Thymus (tissue), 14 donors: ENCODE measurements at places on chromosomes 7 and 10.

GRCh38 chr7:37483627-37484026 lies 35.0 kb upstream of the ELMO1 start:
- DNase-seq, result no peak

GRCh38 chr7:33933611-33934281 lies 28.4 kb downstream of the BMPER start:
- DNase-seq, result no peak

DNA sequence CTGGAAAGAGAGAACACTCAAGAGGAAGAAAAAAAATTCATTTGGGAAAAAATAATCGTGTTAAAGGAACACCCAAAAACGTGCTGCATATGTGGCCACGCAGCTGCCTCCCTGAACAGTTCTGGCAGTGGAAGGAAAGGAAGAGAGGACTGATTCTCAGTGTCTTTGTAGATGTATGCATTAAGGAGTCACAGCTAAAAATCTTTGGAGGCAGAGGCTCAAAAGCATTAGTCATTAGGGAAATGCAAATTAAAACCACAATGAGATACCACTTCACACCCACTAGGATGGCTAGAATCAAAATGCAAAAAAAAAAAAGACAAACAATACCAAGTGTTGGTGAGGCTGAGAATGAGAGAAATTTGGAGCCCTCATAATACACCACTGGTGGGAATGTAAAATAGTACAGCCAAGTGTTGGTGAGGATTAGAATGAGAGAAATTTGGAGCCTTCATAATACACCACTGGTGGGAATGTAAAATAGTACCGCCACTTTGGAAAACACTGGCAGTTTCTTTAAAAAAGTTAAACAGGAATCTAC lies 134.7 kb downstream of the SLIT1 start:
- no peak for DNase-seq

DNA sequence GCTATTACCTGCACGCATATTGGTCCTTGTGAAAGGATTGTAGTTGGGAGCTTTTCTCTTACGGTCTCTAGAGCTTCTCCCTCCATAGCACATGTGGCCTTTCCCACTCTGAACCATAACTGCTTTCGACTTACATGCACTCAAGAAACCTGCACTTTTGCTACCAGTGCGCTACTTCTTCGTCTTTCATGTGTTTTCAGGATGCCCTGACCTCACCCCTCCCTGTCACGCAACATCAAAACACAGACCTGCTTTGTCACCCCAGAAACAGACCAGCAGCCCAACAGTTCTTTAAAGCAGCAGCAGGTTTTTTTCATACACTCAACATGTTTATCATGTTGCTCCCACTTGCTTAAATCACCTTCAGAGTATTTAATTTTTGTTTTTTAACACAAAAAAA lies 243.5 kb upstream of the TCF7L2 start:
- DNase-seq, result peak; percentile 59

DNA sequence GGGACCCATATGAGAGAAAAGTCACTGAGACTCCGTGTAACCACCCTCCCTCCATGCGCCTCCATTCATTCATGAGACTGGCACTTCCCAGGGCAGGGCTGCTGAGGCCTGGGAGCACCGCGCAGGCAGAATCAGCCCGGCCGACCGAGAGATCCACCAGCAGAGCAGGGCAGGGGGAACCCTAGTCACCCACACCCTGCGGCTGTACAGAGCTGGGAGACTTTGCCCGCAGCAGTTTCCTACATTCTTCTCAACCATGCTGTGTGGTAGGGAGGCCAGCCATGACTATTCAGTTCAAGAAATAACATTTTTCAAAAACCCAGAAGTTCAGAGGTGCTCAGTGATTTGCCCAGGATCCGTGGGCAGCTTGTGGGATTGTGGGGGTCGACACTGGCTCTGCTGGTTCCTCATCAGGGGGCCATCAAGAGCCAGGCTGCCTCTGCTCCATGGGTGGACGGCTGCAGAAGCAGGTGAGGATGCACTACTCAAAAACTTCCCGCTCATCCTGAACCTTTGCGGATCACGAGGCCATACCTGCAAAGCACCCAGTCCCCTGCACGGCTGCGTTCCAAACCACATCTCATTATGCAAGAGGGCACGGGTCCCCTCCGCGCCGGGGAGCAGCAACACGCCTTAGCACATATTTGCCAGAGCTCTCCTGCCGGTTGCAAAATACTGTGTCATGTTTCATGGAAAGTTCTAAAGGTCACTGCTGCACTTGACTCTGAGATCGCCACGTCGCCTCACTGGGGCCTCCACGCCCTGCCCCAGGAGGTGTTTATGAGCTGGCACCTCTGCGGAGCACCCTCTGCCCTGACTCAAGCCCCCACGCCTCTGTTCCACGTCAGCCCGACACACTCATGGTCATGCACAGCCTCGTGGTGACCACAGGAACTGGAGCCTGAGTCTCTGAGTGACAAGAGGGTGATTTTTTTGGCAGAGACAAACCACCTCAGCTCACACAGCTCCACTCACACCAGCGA lies 132.0 kb downstream of the PRKAG2 start:
- DNase-seq, result no peak

- DNase-seq, result no peak
Measured at GRCh38 chr7:43041724-43042123, 70.7 kb upstream of the HECW1 start.

DNA sequence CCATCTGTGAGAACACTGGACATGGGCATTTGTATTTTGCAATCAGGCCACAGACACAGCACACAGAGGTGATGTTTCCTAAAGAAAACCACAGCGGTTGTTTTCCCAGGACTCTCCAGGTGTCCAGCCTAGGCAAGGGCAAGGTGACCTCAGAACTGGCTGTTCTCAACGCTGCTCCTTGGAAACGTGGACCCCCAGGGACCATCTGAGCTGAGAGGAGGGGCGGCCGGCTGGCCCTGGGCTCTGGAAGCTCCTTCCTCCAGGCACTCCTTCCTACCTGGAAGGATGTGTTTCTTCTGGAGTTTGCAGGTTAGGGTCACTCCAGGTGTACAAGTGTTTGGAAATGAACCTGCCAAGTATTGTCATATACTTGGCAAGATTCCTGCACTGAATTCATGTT lies 103.1 kb downstream of the ADARB2 start:
- DNase-seq, result no peak

DNA sequence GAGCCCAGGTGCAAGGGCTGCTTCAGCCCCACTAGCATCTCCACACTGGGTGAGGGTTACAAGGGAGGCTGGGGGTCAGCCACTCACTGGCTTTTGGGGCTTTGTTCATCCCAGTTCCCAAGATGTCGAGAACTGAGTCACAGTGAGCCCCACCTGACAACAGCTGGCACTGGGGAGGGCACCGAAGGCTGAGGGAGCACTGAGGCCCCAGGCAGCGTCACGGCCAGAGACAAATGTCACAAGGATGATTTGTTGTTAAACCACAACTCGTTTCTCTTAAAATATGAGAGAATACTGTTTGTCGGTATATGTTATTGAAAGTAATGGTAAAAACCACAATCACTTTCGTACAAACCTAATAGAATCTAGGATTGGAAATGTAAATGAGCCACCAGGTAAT lies 219.9 kb downstream of the CELF2 start:
- no peak for DNase-seq

DNA sequence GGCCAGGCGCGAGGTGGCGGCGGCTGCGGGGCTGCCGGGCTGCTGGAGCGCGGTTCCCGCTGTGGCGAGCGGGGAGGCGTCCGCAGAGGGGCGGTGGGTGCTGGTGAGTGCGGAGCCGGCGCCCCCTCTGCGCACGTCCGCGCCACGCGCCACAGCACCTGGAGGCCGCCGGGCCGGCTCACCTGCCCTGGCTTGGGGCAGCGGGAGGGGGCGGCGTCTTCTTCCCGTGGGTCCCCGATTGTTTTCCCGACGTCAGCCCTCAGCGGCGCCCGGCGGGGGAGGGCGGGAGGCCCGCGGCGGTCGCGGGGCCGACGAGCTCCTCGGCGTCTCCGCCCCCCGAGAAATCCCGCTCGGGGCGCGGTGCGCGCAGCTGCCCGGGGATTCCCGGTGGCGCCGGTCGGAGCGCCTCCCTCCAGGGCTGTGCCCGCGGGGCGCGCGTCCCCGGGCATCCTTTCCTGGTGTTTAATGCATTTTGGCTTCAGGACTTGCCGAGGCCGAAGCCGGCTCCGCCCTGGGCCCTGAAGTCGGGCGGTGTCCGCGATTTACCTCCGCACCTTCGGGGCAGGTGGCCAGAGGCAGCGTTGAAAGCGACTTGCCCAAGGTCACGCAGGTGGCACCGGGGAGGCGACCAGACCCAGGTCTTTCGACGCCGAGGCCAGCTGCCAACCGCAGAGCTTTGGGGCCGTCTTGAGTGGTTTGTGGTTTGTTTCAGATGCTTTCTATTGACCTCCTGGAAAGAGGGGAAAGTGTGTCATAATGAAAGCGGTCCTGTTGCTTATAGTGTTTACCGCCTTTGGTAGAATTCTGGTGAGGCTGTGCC lies 561 bp downstream of the PLEKHA1 start:
- DNase-seq, result peak; percentile 27

- DNase-seq, result no peak
Measured at GRCh38 chr7:151923097-151923876, 33.0 kb upstream of the GALNTL5 start.

DNA sequence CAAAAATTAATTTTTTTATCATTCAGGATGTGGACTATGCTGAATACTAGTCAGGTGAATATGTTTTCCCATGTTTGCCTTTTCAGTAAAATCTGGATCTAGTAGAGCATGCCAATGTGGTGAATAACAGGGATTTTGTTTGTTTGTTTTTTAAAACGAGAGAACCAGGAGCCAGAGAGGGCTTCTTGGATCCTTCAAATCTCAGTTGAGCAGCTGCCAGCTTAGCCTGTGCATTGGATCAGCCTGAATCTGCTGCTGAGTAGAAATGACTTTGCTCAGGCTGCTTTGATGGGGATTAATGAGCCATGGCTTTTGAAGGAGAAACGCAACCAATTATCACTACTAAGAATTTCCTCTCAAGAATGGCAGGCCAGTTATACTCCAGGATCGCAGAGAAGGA lies 493.8 kb downstream of the ARL4A start:
- DNase-seq, result no peak

- DNase-seq, result no peak
Measured at GRCh38 chr10:3169673-3170072, 2.9 kb downstream of the PITRM1 start.

DNA sequence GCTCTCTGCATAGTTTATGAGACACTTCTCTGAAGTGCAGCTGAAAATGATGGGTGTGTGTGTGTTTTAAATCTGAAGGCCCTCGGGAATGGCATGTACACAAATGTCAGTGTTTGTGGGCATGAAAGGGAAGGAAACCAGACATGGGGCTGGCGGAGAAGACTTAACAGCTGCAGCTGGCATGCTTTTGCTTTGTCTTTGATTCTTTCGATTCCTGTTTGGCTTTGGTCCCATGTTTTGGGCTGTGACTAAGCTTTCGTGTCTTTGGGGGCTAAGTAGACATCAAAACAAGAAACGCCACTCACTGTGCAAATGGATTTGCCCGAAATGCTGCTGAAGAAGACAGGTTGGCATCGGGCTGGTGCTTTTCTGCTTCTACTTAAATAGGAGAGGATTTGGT lies 179.3 kb downstream of the PFKFB3 start:
- DNase-seq, result peak; percentile 46

DNA sequence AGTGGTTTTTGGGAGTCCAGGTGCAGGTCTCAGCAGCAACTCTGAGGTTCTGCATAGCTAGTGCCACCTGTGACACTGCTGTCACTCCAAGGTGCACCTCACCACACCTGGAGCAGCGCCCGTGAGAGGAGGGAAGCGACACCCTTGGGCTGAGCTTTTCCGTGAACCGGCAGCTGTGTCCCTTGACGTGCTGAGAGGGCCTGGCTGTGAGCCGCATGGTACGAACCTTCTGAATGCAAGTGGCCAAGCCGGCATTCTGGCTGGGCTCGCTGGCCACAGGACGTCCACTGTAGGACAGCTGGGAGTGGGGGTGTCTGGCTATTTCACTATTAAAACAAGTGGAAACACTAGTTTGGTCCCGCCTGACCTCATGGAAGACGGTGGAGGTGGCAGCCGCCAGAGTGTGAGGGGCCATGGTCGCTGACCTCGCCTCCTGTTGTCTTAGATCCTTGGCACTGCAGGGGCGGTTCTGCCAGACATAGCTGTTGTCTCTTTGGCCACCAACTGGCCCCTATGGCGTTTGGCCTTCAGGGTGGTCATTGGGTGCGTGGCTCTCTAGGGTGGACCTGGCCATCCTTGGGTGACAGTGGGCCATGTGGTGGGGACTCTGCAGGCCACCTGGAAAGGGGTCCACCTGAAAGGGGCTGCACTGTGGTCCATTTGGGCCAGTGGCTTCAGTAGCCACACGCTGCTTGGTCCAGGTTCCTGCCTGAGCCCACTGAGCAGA lies 12.9 kb downstream of the INPP5A start:
- no peak for DNase-seq

DNA sequence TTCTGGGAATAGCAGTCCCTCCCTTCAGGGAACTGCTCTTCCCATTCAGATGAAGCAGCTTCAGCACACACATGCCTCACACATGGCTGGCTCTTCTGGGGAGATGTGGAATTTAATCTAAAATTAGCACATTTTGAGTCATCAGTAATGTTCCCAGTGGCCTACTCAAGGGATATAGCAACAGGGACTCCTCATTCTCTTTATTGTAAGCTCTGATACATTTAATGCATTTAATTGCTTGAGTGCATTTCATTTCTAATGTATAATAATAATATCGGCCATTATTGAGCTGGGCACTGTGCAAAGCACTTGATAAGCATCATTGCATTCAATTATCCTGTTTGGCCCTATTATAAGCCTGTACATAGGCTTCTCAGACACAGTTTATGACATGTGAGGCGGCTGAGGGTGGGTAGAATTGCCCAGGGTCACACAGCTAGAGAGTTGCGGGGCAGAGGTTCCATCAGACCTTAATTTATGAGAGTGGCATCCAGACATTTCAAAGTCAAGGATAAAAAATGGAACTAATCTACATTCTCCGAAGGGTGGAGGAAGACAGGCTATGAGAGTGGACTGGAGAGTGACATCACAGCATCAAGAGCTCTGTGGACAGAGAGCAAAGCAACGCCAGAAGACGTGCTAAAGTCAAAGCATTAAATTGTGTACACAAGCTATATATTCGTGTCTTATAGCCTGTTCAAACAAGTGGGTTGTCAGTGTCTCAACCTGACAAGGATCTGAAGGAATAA lies 76.8 kb downstream of the LANCL2 start:
- no peak for DNase-seq
